ENCODE measurements at places on chromosomes 5 and 9. TPM values are rescaled to one million over a fixed set of nuclear protein-coding genes. Genes with fewer than 3 reads are reported as not detected.

PCDHB2 gene
- total RNA-seq, result 0.14 TPM

TAF1L gene
- not detected for total RNA-seq

- no peaks in the 10 kb centered on the region for H3K4me1 ChIP-seq
- no peaks in the 10 kb centered on the region for H3K27me3 ChIP-seq
- DNase-seq, result no peak
Measured at GRCh38 chr5:110070836-110071235, 381.1 kb downstream of the MAN2A1 start.

DNA sequence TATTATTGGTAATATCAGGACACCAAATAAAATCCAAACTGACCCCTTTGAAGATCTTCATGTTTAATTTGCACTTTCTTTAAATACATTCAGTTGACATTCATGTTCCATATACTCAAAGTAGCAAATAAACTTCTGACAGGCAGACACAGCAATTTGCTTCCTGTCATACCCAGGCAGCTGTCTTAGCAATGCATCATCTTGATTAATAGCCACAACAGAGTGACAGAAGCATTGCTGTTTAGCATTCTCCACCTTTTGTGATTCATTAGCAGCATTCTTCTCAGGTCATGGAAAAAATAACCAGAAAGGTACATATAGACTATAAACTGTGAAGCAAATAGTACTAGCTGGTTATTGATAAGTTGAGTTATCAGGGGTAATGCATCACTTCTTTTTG, 366.8 kb downstream of the CYLC2 start:
- H3K27ac ChIP-seq, result no peak overlapping the region
- DNase-seq, result no peak
- no peaks in the 10 kb centered on the region for H3K36me3 ChIP-seq
- no peaks in the 10 kb centered on the region for H3K27me3 ChIP-seq

- H3K36me3 ChIP-seq, result peaks cover 4% of the 10 kb centered on the region
- H3K4me1 ChIP-seq, result no peaks in the 10 kb centered on the region
- no peak overlapping the region for H3K4me3 ChIP-seq
- H3K27me3 ChIP-seq, result no peaks in the 10 kb centered on the region
- no peak overlapping the region for H3K27ac ChIP-seq
Measured at GRCh38 chr5:14299666-14300065, 156.5 kb downstream of the TRIO start.
